Right kidney (tissue), 9 donors: ENCODE measurements at places on chromosomes 16 and 17.
A peak's percentile ranks its signal among the peaks of the same experiment; 100 is the strongest.

GRCh38 chr17:78391051-78391431, 12.6 kb downstream of the PGS1 start:
- no peak for DNase-seq

- DNase-seq: no peak
These were observed 29.9 kb downstream of the NKD1 start for GRCh38 chr16:50578137-50578536.

DNA sequence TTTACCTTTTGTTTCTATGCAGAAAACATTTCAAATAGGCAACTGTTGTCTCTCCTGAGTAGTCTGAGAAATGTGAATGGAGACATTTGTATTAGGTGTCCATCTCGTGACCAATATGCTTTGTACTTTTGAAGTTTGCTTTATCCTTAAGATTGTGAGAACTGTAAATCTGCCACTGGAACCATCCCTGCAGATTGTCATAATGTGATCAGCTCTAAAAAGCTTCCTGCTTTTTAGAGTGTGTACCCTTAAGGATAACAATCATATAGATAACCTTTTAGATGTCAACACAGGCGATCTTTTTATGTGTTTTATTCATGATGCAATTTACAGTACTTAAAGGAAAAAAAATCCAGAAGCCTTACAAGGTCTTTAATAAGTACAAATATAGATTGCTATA, 63.5 kb downstream of the PRKCA start:
- no peak for DNase-seq

DNA sequence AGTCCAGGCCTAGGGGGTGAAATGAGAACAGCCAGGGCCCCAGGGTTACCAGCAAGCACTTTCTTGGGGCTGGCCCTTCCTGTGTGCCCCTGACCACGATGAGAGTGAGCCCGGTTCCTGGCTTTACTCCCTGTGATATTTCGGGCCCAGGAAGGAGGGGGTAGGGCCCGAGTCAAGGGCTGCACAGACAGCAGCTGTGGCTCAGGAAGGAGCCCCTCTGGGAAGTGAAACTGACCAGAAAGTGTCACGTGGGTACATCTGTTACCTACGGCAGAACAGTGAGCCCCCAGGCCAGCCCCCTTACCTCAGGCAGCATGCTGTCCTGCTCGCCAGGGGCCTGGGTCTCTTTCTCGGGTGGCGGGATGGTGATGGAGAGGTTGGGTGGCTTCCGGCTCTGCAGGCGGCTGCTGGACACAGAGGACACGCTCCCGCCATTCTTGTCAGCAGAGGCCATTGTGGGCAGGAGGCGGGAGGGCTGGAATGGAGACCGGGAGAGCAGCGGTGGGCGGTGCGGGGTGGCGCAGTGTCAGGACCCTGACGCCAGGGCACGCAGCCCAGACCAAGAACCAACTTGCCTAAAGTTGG, 13.8 kb downstream of the AANAT start:
- DNase-seq: no peak

GRCh38 chr17:55601874-55602364, 90.7 kb upstream of the SMIM36 start:
- DNase-seq: no peak

GRCh38 chr16:22186517-22186916, 19.6 kb upstream of the EEF2K start:
- no peak for DNase-seq

- DNase-seq: no peak
These were observed 178.3 kb downstream of the CYB561 start for GRCh38 chr17:63267846-63268245.

DNA sequence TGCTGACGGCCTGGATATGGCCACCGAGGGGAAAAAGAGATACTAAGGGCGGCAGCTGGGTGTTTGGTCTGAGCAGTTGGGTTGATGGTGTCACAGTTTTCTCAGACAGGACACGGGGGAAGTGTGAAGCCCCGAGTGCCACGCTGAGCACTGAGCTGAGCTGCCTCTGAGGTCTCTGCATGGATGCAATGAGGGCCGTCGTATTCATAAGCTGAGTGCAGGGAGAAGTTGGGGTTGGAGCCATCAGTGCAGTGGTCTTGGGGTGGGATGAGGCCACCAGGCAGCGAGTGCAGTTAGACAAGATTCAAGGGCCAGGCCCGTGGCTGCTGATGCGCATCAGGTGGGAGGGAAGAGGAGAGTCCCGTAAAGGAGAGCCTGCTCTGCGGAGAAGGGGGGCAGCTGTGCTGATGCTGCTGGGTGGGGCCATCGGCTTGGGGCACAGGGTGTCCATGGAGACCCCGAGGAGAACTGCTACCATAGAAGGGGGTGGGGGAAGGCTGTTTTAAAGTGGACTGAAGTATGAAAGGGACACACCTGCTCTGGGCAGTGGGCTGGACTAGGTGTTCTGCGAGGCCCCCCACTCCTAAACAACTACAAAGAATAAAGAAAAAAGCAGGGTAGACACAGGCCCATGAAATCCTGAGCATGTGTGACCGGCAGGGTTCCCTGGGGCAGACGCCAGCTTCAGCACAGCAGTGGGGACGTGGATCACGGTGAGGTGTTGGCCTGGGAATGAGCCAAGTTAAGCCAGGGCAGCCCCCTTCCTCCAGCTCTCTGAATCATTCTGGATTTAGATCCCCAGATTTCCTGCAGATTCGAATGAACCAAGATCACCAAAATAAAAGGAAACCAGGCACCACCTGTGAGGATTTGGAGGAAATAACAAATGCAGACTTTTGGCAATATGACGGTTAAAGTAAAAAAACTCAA, 19.7 kb downstream of the IL34 start:
- DNase-seq: no peak

- no peak for DNase-seq
These were observed 28.0 kb downstream of the CRISPLD2 start for GRCh38 chr16:84847564-84848355.

DNA sequence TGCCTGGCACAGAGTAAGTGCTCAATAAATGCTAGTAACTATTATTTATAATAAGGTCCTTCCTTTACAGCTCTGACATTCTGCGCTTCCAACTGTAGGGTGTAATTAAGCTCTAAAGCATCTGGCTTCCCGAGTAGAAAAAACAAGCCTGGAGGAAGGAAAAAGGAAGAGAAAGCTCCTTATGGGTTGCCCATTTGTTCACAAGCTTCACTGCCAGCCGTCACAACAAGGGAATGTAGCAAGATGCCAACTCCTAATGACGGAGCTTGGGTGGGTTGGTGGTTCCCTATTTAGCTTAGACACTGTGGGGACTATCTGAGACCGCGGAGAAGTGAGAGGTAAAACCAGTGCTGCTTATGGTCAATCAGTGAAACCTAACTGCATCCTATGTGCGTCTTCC, 7.3 kb upstream of the RPRML start:
- DNase-seq: no peak

- no peak for DNase-seq
These were observed 458 bp downstream of the SLC12A4 start for GRCh38 chr16:67967958-67968399.

DNA sequence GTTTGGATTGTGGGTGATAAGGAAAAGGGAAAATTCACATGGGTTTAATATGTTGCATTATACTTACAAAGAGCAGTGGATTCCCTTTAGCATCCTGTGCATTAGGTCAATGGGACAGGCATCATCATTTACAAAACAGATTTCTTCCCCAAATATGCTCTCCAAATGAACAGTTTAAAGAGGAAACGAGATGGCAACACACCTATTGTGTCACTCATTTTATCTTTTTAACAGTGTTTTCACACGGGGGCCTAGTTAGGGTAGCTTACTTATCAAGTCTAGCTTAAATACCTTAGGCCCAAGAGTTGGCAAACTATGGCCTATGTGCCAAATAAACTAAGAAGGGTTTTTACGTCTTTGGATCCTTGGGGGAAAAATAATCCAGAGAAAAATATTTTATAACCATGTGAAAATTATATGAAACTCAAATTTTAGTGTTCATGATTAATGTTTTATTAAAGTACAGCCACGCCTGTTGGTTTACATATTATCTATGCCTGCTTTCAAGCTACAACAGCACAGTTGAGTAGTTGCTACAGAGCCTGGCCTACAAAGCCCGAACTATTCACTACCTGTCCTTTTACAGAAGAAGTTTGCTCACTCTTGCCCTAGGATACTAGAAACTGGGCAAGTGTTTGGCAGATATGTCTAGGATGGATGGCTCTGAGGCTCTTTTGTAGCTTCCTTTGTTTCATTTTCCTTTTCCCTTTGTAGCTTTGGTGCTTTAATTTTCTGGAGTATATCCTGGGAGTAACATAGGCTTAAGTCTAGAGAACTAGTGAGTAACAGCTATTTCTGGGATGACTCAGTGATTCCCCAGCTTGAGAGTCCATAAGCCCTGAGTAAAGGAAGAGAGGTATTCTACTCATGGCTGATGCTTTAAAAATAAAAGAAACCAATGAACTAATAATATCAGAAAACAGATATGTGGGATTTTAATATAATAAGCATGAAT, 12.4 kb downstream of the NUP93 start:
- no peak for DNase-seq

GRCh38 chr16:88459366-88460073, 6.4 kb downstream of the ZFPM1 start:
- no peak for DNase-seq

- DNase-seq: no peak
These were observed 192.8 kb downstream of the SHCBP1 start for GRCh38 chr16:46428108-46429061.

DNA sequence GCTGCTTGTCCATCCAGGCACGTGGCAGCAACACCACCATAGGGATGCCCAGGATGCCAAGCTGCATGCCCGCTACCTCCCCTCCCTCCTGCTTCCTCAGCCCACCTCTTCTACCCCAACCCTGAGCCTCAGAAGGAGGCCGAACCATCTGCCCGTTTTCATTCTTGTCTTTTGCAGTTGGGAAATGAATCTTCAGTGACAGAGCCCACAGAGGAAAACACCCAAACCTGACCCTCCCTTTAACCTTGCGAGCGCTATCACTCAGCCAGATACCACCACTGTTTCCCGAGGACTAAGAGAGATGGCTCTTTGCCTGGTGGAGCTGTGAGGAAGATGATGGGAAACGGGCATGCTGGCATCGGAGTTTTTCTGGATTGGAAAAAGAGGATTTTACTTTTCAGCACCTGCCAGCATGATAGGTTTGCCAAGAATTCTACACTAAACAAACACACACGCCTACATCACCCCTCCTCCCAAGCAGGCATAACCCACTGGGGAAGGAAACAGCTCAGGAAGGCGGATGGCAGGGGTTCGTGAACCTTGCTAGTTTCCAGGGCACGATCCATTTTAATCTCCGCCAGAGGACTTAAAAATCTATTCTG, 457.4 kb downstream of the SLC39A11 start:
- DNase-seq: no peak

GRCh38 chr16:3022208-3022683, 1.5 kb downstream of the HCFC1R1 start:
- DNase-seq: peak; percentile 56

- DNase-seq: no peak
These were observed 73.8 kb upstream of the HNF1B start for GRCh38 chr17:37818689-37819088.
